ENCODE measurements at places on chromosomes 12 and 14.

DNA sequence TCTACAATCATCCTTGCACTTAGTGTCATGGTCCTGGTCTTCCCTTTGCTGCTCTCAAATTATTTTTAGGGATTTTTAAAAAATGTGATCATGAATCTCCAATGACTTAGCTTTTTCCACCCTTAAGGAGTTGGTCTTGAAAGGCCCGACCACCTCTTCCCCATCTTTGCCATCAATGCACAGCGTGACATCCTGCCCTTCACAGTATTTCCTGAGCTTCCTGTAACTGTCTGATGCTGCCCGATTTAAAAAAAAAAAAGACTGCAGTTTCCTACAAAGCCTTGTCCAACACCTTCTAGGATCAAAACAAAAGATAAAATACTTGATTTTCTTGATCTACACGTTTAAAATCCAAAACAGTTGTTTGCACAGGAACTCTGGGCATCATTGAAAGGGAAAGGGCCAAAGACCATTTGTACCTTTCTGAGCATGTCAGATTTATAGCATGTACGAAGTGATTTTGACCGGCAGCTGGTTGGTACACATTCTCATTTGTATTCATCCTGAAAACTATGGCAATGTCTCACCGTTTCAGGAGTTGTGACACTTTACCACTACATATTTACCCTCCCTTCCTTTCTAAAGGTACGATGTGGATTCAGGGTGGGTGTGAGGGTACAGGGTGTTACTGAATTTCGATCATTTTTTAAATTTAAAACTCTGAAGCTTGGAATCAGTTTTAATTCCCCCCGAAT is 7.4 kb upstream of the ELK3 start:
- DNase-seq: no peak

- no peak for DNase-seq
Observed at GRCh38 chr12:82818271-82819035, 131.7 kb downstream of the TMTC2 start.

DNA sequence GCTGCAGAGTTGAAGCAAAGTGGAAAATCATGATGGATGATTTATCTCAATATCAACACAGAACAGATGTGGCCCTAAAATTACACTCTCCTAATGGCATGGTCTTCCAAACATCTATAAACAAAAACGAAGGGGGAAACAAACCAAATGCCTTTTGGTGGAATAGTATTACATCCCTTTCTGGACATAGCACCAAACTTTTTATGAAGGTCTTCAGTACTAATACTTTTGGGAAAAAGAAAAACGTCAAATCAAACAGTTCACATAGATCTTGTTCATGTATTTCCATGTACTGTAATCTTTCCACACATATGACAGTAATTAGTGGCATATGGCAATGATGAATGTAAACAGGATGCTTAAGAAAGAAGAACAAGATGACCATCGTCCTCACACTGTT is 22.9 kb upstream of the ANAPC7 start:
- no peak for DNase-seq

GRCh38 chr12:41946106-41946505 is 198.6 kb downstream of the GXYLT1 start:
- DNase-seq: no peak

DNA sequence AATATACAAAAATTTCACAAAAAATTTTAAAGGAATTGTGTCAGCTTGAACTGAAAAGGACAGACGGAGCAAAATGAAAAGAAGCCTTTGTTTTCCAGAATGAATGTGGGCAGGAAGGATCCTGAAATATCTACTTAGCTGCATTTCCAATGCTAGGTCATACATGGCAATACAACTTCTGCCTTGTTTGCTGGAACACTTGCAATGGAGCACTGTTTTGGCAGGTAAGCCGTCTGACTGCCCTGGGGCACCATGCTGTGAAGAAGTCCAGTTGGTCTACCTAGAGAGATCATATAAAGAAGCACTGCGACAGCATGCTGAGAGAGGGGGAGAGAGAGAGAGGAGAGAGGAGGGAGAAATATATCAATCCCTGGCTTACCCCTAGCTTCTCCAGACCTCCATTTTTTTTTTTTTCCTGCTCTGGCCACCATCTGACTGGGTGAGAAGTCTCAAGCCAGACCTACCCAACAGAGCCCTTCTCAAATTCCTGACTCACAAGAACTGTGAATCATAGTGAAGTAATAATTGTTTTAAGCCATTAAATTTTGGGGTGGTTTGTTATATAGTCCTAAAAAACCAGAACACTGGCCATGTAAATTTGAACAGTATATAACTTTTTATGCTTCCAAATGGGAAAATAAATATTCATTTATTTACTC is 97.1 kb upstream of the PRICKLE1 start:
- no peak for DNase-seq

DNA sequence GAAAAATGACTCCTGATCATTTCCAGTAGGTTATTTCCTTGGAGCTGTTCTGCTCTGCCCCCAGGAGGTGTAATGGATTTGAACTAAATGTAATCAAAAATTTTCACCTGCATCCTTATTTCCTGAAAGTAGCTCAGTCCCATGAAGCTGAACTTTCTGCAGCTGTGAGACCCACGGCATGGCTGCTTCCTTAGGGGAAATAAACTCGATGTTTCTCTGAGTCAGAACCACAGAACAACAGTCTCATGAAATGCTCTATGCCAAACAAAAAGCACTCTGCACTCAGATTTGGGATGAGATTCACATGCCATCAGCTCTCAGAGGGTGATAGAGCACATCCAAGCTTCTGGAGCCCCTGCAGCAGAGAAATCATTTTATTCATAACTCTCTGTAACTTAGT is 224.1 kb upstream of the PLEKHG7 start:
- no peak for DNase-seq

GRCh38 chr12:102993537-102993936 is 36.1 kb downstream of the ASCL1 start:
- no peak for DNase-seq

DNA sequence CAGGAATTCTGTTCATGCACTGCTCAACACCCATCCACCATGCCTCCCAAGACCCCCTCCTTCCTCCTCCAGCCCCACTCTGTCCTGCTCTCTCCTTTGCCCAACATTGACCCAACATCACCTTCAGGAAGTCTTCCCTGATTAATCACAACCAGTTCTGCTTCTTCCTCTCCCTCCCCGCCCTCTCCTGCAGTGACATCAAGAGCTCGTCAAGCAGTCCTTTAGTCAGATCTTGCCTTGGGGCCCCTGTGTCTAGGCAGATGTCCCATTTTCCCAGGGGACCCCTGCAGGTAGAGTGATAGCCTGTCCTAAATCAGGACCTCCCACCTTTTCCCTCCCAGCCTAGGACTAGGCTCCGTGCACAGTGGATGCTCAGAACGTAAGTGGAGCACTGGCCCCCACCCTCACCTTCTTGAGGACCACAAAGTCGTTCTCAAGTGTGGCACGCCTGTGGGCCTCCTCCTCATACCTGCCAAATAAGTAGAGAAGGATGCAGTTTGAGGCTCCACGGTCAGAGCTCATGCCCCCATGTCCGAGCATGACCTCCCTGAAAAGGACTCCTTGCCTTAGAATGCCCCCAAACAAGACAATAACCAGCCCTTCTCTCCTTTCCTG is 2.3 kb downstream of the KRT78 start:
- no peak for DNase-seq

- DNase-seq: no peak
Observed at GRCh38 chr12:97426492-97427116, 36.0 kb upstream of the RMST start.

DNA sequence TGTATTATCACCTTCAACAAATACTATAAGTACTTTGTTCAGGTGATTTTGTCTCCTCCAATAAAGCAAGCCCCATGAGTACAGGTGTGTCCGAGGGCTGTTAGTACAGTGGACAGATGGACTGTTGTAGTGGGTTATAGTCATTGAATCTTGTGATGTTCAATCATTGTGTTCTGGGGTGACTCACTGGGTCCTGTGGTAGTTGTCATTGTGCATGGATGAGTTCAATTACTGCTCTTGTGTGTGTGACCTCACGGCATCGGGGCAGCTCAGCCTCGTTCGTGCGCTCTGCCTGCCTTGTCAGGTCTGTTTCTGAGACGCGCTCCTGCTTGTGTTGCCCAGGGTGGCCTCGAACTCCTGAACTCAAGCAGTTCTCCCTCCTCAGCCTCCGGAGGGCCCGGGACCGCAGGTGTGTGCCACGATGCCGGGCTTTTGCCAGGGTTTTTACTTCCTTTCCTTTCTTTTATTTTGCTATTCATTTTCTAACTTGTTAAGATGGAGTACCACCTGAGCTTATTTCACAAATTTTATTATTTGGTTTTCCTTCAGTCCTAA is 72.2 kb downstream of the DDX51 start:
- no peak for DNase-seq

- no peak for DNase-seq
Observed at GRCh38 chr14:33930439-33930838, 20.4 kb downstream of the EGLN3 start.

- DNase-seq: no peak
Observed at GRCh38 chr12:1173781-1174617, 183.0 kb downstream of the ERC1 start.

GRCh38 chr14:65453807-65454480 is 41.4 kb downstream of the FUT8 start:
- no peak for DNase-seq

GRCh38 chr14:30243207-30243606 is 315.6 kb upstream of the PRKD1 start:
- no peak for DNase-seq

DNA sequence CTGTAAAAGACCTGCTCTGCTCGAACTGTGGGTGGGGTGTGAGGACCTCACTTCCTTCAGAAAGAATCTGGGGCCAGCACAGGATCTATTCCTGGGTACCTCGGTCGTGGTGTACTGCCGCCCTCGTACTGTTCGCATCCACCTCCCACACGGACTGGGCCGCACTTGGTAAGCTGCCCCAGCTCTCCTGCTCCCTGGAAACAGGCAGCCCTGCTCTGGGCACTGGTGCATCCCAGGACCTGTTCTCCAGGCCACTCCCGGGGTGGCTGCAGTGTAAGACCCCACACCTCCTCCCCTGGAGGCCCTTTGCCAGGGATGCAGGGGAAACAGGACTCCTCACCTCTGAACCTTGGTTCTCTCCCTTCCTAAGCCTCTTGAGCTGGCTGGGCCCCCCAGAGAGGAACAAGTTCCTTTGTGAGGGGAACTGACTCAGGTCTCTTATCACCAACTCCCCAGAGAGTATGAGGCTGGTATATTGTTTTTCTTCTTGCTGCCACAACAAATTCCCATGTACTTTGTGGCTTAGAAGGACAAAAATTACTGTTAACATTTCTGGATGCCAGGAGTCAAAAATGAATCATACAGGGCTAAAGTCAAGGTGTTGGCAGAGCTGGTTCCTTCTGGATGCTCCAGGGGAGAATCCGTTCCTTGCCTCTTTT is 276.5 kb downstream of the NUAK1 start:
- no peak for DNase-seq

- DNase-seq: no peak
Observed at GRCh38 chr12:127761880-127762279, 505.1 kb upstream of the TMEM132C start.

DNA sequence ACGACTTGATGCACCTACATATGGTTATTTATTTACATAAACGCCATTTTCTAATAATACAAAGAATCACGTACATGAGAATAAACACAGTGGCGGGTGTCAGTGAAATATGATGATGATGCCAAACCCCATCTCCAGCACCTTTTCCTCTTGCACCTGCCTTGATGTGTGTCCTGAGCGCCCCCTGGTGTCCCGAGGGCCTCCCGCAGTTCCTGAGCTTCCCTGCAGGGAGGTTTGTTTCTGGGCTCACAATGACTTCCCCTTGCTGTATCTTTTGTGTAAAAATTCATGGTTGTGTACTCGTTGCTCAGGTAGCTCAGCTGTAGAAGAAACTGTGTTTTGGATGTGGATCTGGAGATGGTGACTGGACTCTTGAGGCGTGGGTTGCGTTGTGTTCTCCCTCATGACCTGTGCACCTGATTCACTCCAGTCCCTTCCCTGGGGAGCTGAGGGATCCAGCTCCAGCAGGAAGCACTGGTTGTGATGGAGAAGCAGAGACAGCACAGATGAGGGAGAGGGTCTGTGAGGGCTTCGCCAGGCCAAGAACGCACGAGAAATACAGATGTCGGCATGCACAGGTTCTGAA is 1037.8 kb downstream of the TMEM121 start:
- no peak for DNase-seq

GRCh38 chr12:109334887-109335286 is 12.8 kb upstream of the MYO1H start:
- no peak for DNase-seq

GRCh38 chr14:75631453-75631831 is 29.2 kb downstream of the ERG28 start:
- no peak for DNase-seq

GRCh38 chr12:130856088-130856487 is 15.8 kb upstream of the RAN start:
- DNase-seq: no peak

GRCh38 chr12:77392467-77393088 is 327.2 kb upstream of the E2F7 start:
- no peak for DNase-seq

DNA sequence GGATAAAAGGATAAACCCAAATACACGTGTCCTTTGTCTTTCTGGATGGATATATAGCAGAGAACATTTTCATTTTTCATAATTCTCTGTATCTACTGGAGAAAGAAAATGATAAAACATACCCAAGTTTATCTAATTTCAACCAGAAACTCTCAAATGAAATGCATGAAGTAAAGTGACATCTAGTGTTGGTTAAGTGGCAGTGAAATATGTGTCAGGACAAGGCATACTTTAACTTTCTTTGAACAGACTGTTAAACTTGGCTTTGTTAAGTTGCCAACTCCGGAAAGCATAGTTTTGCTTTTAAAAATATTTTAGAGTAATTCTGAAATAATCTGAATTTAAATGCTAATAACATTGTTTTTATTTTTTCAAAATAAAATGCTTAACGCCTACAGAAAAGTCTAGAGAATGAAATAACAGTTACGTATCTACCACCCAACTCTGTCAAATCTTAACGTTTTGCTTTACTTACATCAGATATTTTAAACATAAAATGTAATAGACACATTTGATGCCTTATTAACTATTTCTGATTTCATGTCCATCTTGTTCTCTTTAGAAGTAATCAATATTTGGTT is 25.2 kb upstream of the NTN4 start:
- DNase-seq: no peak

GRCh38 chr14:34851395-34851794 is 23.8 kb downstream of the BAZ1A start:
- no peak for DNase-seq

DNA sequence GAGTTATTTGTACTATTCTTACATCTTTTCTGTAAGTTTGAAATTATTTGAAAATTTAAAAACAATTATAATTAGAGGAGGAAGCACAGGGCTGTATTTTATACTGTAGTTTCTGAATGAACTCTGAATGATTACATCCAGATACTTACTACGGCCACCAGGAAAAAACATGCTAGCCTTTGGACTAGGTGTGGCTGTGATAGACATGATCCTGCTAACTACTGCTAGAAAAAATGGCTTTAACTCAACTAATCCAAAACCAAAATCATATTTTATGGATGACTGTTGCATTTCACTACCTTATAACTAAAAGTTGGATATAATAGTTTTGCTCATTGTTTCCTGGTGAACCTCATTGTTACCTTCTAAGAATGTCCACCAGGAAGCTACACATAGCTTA is 15.1 kb upstream of the SLC25A3 start:
- no peak for DNase-seq

GRCh38 chr12:123498126-123498825 is 35.2 kb downstream of the RILPL1 start:
- DNase-seq: no peak

- no peak for DNase-seq
Observed at GRCh38 chr14:93285044-93285443, 47.8 kb downstream of the BTBD7 start.

- no peak for DNase-seq
Observed at GRCh38 chr14:43479596-43480195, 1027.4 kb downstream of the FSCB start.

All from amniotic stem cell (primary cell).